ENCODE measurements at places on chromosomes 1 and 21.

- DNase-seq = no peak
Observed at GRCh38 chr1:42784946-42785693, at the start of gene TMEM269. TSS of gene TMEM269 (plus strand) at chr1:42784991. CDS start at chr1:42789894, 4,903 bp downstream.

- DNase-seq = peak; percentile 41
Observed at GRCh38 chr1:101293461-101294051, 56.7 kb downstream of the S1PR1 start.

DNA sequence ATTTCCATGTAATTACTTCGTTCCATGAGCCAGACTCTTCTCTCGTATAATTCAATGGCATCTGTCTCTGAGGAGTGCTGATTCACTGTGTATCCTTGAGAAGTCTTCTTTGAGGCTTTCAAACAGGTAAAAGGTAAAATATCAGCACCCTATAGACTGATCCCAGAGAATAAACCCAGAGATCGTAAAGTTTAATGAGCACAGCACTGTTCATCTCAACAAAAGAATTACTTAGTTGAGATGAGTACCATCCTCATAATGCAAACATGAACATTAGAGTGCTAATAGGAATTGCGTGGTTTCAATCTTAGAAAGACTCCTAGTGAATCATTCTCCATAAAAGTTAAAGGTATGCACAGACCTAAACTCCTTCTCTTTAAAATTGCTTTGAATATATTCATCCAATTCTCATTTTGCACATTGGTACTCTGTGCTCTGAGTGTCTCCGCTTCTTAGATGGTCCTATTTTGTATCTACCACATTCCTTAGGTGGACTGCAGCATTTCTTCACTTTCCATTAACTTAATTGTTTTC, 97.2 kb downstream of the TBX15 start:
- no peak for DNase-seq

DNA sequence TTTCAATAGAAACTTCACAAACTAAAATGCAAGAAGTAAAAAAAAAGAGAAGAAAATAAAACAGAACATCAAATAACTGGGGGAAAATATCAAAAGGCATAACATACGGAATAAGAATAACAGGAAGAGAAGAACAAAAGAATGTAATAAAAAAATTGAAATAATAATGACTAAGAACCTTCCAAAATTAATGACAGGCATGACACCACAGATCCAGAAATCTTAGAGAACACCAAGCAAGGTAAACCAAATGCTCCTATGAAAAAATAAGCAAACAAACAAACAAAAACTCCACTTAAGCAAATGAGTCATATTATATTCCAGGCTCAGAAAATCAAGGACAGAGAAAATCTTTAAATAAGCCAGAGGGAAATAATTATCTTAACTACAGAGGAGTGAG, 8.7 kb downstream of the OR10J1 start:
- DNase-seq = no peak

- DNase-seq = no peak
Observed at GRCh38 chr1:113965703-113966412, 13.4 kb upstream of the OLFML3 start.

DNA sequence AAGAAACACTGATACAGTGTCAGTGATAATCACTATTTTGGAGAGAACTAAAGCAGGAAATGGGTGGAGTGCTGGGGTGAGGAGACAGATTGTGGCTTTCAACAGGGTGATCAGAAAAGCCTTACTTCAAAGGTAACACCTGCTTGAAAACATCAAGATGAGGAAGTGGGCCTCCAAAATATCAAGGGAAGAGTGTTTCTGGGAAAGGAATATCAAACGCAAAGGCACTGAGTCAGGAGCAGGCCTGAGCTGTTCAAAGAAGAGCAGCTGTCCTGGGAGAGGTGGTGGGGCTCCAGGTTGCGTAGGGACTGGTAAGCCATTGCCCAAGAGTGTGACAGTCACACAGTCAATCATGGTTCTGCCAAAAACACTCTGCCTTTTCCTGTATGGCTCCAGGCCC, 47.1 kb upstream of the ATP1A1 start:
- DNase-seq = no peak

GRCh38 chr1:80534606-80535360, 1266.0 kb upstream of the ADGRL2 start:
- DNase-seq = no peak

- no peak for DNase-seq
Observed at GRCh38 chr1:243487649-243488227, 231.9 kb downstream of the SDCCAG8 start.

DNA sequence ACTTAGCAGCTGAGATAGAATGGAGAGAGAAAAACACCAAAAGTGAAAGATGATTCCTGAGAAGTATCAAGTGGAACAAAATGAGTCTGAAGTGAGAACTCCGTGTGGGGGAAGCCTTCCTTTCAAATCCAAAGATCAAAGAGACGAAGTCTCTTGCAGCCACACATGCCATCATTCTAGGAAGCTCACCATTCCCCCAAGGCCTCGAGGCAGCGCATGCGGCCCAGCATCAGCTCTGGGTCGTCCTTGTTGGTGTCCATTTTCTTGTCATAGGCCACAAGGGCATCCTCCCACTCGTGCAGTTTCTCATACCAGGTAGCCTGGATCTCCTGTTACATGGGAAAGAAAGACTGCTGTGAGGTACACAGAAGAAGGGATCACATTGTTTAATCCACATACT, 32.2 kb upstream of the ANGPTL7 start:
- no peak for DNase-seq

DNA sequence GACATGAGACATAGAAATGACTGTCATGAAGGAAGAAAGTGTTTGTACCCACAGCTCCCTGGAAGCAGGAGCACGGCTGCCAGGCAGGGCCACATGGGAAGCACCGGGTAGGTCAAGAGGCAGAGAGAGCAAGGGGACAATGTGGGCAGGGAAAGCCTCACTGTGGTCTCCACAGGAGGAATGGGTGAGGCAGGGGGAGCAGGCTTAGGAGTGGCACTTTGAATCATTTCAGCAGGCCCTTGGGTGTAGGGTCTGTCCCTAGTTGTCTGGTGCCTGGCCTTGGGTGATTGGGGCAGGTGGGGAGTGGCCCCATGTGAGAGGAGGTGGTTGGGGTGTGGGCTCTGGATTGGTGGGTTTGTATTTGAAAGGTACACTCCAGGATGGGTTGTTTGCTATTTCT, 83.9 kb downstream of the PCBP3 start:
- DNase-seq = no peak

DNA sequence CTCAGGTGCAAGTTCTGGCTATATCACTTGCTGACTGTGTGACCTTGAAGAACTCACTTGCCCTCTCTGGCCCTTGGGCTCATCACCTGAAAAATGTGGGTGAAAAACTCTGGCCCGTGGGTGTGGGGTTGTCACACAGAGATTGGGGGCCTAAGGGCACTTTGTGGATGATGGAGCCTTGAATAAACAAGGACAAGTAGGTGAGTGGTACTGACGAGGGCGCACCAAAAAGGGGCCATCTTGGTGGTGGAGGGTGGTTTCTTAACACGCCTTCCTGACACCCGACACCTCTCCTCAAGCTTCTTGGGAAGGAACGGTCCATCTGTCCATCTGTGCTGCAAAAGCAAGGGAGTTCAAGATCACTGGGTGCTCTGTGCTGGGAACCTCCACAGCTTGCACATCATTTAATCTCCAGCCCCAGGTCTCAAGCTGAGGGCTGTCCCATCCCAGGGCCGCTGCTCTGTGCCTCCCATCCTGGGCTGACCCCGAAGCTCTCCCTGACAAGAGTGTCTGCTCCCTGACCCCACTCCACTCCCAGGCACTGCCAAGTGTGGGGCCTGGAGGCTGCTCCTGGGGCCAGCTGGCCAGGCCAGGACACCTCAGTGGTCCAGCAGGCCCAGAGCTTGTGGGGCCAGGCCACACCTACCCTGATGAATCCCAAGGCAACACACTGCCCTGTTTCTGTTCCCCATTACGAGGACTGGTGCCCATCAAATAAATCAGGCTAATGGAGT, 97.3 kb downstream of the GLIS1 start:
- DNase-seq = no peak

DNA sequence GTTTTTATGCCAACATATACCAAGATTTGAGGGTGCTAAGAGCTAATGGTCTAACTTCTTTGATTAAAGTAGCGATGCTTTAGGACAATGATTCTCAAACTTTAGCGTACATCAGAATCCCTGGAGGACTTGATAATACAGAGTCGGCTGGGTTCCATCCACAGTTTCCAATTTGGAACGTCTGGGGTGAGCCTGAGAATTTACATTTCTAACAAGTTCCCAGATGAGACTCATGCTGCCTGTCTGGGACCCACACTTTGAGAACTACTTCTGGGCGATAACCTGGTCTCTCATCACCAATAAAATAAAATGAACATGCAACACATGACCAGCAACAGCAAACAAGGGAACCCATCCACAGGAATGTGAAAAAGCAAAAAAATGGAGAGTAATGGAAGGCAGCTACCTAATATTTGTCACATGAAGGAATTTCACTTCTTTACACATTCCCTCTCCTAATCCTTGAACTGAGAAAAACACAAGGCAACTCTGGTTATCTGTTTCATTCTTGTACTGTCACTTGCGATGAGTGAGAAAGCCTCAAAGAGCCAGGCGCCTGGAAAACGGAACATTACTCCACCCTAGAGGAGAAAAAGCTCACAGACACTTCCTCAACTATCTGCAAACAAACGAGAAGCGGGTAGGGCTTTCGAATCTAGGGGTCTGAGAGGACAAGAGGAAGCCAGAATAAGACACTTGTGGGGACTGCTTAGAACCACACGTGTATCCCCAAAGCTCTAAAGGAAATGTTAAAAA, 14.0 kb downstream of the HSF2BP start:
- peak; percentile 89 for DNase-seq

DNA sequence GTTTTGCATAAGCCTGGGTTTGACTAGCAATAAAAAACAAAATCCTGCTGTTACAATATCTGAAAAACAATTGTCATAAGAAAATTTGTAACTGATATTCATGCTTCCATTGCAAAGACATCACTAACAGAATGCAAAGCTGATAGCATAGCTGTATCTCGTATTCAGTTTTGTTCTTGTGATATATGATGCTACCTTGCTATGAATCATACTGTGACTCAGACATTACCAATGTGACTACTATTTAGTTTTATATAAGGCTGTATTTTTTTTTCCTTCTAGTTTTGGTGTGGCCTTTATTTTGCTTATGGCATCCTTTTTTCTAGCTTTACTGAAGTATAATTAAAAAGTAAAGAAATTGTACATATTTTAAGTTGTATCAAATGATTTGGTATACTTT, 1381.8 kb downstream of the MRPL39 start:
- no peak for DNase-seq

DNA sequence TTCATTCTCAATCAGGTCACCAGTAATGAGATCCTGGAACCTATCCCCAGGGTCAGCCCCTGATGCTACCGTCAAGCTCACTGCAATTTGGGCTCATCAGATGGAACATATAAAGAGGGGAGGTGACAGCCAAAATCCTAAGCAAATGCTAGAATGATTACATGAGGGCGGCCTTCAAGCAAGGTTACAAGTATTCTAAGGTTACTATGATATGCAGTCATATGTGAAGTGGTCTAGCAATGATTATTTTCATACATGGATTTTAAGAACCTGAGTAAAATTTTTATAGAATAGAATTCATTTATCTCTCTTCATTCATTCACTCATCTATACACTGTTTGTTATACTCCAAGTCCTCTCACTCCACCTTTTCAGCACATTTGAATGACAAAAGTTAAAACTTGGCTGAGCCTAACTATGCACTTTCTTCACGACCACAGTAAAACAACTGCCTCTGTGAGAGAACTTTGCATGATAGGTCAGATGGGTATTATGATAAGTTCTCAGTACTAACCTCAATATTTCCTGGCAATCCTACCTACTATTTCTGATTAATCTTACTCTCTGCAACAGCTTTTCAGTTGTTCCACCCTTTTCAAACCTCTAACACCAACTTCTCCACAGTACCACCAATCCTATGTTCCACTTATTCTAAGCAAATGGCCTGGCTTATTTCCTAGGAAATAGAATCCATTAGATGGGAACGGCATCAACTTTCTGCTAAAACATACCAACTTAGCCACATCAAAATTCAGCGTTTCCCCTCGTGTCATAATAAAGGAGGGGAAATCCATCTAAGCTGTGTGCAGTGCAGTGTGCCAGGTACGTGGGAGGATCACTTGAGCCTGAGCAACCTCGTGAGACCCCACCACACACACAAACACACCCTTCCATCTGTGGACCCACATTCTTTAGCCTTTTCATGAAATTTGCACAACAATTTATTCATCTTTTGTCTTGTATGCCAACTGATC, 32.0 kb downstream of the LHX9 start:
- no peak for DNase-seq

DNA sequence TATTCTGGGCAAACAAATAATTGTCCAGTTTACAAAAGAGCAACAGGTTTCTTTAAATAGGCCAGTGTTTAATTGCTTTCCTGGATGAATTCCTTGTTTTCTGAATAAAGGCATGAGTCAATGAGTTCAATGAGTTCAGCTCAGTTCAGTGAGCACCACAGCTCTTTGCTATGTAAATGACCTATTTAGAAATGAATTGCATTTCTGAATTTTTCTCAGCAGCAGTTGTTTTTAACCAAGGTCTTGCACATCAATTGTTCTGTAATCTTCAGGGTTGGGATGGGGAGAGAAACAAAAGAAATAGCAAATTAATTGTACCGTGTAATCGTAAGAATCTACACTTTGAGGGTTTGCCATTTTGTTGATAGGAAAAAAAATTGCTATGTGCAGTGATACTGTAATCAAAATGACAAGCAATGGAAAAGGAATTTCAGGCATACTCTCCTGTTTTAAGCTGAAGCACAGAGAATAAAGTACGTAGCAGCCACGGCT, 45.7 kb downstream of the MIS18A start:
- no peak for DNase-seq

DNA sequence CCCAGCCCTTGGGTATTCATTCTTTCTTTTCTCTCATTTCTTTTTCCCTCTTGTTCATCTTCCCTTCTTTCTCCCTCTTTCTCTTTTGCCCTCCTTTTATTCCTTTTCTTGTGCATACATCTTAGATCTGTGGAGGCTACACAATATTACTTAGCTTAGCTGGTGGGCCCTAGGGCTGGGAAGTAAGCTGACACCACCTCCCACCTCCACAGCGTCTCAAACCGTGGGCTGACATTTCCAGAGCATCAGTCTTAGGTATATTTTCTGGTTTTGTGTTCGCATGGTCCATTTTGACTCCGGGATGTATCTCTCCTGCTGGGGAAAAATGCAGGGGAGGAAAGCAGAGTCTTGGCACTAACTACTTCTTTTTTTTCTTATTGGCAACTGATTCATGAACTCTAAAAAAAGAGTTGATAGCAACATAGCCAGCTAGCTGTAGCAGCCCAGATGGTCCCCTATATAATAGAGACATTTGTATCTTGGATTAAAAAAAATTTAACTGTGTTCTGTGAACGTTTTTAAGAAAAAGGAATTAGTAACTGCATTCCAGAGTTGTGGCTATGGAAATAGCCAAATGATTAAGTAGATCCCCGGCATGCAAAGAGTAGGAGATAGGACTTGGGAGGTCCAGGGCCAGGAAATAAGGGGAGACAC, 15.5 kb downstream of the CNIH3 start:
- DNase-seq = no peak

DNA sequence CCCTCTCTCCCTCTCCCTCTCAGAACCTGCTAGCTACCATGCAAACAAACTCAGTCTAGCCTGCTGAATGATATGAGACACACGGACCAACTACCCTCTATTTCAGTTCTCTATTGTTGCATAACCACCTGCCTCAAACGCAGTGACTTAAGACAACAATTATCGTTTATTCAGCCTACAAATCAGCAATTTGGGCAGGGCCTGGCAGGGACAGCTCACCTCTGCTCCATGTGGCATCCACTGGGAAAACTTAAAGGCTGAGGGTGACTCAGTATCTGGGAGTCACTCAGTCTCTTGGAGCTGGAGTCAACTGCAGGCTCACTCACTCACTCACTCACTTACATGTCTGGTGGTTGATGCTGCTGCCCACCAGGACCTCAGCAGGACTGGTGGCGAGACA, 121.3 kb downstream of the SEC16B start:
- no peak for DNase-seq

- DNase-seq = peak; percentile 35
Observed at GRCh38 chr1:6498576-6499111, 7.2 kb upstream of the PLEKHG5 start.
